T follicular helper cell (primary cell): ENCODE measurements at places on chromosomes 11 and 22.

DNA sequence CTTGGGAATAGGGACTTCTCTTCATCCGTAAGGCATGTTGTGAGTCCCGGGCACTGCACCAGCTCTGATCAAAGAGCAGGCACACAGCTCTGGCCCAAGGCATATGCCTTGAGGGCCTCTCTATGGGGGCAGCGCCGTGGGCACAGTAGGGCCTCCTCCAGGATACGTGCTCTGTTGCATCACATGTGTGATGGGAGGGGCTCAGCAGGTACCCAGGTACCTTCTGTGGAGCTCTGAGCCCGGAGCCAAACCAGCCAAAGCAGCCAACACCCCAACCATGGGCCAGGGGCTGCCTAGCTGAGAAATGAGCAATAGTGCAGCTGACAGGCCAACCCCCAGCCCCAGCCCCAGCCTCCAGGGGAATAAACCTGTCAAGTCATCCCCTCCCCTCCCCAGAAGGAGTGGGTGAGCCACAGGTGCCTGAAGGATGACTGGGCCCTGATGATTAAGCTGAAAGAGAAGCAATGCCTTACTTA lies 79.7 kb upstream of the SHISAL1 start:
- no peak for DNase-seq

- no peak for DNase-seq
Observed at GRCh38 chr11:64458997-64459396, 100.0 kb downstream of the RPS6KA4 start.

DNA sequence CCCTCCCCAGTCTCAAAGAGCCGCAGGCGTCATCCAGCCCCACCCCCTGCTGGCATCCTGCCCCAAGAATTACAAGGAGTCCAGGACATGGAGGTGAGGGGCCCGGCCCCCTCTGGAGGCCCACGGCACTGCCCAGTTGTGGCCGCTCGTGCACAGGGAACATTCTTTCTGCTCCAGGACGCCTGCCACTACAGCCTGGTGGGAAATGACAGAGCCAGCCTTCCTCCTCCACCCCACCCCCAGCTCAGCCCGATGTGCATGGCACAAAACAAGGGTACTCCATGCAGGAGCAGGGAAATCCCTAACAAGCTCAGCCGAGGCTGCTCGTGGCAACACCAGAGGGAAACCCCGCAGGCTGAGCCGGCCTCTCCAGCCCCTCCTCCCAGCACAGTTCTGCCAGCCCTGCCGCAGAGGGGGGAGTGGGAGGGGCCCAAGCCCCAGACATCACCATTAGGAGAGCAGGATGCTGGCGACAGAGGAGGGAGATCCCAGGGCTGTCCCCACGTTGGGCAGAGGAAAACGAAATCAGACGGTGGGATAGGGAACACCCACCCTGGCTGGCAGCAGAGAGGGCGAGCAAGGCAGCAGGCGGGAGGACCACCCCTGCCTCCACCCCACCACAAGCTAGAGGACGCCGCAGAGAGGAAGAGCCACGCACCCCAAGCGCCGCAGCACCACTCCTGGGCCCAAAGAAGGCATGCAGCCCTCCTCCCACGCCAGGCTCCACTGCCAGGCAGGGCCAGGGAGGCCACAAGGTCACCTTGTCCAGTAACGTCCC lies 10.0 kb downstream of the IGSF9B start:
- no peak for DNase-seq

- no peak for DNase-seq
Observed at GRCh38 chr11:71252770-71253730, 673 bp upstream of the SHANK2 start.

- DNase-seq: no peak
Observed at GRCh38 chr11:68528630-68529029, 68.1 kb downstream of the PPP6R3 start.

DNA sequence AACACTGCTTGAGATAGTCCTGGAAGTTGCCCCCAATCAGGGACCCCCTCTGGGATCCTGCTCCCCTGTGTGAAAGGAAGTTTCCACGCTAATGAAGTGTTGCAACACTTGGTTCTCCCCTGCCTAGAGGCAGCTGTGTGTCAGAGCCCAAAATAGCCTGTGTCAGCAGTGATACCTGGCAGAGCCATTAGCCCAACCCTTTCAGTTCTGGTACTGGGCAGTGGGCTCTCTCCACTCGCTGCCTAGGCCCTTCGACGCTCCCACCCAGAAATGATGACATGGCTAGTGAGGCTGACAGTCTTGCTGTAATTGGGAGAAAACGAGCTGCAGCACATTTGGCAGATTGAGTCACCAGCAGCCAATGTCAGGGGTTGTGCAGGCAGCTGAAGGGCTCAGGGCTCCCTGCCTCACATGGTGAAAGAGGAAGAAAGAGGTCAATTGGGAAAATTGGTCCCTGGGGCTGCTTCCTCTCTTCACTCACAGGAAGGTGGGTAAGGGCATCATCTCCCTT lies 1.4 kb upstream of the NXF1 start:
- DNase-seq: no peak

DNA sequence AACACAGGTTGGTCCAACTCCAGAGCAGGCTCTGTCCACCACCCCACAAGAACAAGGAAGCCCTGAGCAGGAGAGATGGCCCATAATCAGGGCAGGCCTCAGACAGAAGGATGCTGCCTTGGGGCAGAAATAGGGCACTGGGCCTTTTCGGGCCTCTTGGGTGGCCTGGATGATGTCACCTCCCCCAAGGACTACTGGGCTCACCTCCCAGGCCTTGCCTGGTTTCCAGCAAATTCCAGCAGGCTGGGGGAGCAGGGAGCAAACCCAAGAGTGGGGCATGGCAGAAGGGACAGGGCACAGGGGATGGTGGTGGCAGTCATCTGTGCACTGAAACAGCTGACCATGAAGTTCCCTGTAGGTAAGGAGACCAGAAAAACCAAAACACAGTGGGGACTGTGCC lies 5.3 kb upstream of the NAA40 start:
- DNase-seq: no peak

DNA sequence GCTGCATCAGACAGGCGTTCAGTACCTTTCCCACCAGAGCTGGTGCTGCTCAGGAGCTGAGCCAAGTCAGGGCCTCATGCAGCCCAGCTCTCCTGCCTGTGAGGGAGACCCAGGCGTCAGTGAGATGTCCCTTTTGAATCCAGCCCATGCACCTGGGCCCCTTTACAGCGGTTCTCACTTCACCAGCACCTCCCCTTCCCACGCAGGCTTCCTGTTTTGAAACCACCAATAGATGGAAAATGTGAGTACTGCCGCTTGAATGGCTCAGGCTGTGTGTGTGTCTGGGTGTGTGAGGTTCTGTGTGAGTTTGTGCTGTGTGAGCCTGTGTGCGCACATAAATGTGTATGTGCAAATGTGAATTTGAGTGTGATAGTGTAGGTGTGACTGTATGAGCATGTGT lies 88.4 kb downstream of the UBASH3B start:
- peak; percentile 67 for DNase-seq

DNA sequence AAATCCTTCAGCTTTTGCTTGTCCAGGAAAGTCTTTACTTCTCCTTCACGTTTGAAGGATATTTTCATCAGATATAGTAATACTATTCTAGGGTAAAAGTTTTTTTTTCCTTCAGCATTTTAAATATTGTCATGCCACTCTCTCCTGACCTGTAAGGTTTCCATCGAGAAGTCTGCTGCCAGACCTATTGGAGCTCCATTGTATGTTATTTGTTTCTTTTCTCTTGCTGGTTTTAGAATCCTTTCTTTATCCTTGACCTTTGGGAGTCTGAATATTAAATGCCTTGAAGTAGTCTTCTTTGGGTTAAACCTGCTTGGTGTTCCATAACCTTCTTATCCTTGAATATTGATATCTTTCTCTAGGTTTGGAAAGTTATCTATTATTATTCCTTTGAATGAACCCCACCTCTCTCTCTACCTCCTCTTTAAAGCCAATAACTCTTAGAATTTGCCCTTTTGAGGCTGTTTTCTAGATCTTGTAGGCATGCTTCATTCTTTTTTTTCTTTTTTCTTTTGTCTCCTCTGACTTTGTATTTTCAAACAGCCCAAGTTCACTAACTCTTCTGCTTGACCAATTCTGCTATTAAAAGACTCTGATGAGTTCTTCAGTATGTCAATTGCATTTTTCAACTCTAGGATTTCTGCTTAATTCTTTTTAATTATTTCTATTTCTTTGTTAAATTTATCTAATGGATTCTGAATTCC lies 12.0 kb upstream of the WEE1 start:
- DNase-seq: no peak

DNA sequence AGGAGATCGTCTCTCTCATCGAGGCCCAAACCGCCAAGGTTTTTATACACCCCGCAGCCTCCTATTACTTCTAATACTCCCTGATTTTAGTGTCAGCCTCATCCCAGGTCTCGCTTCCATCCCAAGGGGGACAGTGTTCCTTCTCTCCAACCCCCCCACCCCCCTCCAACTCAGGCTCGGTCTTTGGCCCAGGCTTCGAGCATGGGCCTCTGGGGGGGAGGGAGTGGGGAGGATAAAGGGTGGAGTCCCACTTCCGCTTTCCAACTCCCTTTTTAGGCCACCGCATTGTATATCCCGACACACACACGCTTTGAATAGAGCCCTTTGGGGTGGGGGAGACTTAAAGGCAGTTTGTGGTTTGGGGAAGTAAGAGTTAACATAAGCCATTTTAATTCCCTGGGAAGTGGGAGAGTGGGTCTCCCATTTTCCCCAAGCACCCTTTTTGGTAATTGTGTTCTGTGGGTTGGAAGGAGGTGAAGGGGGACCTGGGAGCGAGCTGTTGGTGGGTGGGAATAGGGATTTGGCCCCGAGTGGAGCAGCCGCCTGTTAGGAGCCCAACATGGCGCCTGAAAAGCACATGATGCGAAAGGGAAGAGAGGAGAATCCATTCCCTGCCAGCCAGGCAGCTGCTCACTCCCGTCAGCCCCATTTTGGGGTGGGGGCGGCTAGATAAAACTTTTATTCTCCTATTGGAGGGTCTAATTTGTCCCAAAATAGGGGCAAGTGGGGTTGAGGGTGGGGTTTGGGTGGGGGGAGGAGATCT lies 844 bp downstream of the PCF11 start:
- DNase-seq: peak; percentile 34

GRCh38 chr11:66371627-66372415 lies at the start of gene SLC29A2:
SLC29A2 (minus strand) TSS chr11:66371760; CDS start chr11:66371591, 169 bp downstream.
- DNase-seq: peak; percentile 69

- no peak for DNase-seq
Observed at GRCh38 chr11:124898711-124899110, 1.0 kb upstream of the ROBO4 start.

DNA sequence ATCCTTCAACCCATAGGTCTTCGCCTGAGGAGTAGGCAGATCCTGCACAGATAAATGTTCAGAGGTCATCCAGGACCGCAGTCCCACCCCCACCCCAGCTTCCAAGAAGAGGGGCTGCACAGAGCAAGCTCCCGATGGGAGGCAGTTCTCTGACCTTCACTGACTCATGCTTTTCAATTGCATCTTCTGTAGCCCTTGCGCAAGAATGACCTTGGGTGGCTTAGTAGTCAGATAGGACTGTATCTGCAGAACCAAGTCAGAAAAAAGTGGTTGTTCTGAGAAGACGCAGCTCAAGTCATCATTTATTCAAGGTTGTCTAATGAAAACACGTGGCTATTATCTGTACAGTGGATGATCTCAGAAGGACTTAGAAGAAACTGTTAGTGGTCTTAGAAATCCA lies 16.4 kb upstream of the GRAMD1B start:
- no peak for DNase-seq

- no peak for DNase-seq
Observed at GRCh38 chr11:116882386-116882785, 45.0 kb upstream of the APOA1 start.

DNA sequence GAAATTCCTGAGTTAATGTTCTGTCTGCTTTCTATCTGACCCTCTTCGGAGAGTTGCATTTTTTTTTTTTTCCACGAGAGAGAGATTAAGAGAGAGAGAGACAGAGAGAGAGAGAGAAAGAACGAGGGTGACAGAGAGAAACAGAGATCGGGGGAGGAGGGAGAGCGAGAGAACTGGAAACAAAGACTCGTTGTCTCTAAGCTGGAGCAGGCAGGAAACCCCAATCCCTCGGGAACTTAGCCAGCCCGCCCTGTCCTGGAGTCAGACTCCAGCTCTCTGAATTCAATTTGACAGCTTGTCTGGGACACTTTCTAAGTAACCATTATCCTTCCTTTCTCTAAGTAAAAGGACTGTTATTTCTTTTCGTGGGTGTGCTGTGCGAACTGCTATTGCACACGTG lies 76.9 kb downstream of the KCNJ1 start:
- no peak for DNase-seq

DNA sequence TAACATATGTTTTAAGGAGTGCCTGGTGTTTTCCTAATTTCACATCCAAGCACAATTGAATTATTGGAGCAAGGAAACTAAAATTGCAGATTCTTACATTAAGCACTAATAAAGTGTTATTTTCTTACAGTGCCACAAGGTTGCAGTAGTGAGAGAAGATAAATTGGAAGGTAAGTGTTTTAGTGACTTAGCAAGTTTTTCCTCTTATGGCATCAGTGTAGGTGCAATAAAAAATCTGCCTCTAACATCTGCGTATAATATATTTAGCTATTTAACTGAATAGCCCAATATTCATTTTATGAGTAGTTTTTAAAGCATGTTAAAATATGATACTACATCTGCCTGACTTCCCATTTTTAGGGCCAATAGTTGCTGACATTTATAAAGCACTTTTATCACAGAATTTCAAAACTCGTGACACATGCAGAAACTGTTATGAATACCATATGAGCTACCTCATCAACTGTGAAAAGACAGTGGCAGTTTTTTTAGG lies 19.0 kb downstream of the POLD3 start:
- no peak for DNase-seq

GRCh38 chr22:28450109-28450508 lies 229.5 kb downstream of the TTC28 start:
- DNase-seq: no peak

- DNase-seq: no peak
Observed at GRCh38 chr11:43278193-43278956, 33.4 kb upstream of the API5 start.

- DNase-seq: no peak
Observed at GRCh38 chr22:48961705-48962104, 866.0 kb downstream of the BRD1 start.

DNA sequence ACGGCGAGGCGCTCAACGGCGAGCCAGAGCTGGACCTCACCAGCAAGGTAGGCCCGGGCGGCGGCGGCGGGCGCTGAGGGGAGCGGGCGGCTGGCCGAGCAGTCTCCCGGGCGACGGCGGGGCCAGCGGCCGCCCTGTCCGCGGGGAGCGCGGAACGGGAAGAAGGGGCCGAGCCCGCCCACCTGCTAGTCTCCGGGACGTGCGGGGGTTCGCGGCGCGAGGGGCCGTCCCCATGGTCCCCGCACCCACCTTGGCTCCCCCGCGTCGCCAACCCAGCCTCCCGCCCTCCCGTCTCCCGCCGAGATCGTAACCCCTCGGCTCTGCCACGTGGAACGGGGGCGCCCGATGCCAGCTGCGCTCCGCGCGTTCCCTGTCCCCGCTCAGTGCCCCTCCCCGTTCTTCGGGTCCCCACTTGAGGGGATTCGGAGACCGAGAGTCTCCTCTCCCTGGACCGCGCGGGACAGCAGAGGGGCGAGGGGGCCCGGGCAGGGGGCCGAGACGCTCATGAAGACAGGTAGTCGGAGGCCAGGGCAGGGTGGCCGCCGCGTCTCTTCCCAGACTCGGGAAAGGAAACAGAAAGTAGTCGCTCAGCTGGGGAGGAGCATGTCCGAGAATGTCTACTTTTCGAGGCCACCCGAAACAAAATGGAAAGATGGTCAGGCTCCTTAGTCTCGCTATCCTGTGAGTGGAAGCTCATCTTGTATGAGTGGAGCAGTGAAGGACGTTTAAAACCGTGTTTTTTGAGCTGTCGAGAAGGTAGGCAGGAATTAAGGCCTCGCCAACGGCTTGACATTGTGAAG lies 557 bp downstream of the GTPBP1 start:
- no peak for DNase-seq
